ENCODE measurements at places on chromosomes 4 and X.

DNA sequence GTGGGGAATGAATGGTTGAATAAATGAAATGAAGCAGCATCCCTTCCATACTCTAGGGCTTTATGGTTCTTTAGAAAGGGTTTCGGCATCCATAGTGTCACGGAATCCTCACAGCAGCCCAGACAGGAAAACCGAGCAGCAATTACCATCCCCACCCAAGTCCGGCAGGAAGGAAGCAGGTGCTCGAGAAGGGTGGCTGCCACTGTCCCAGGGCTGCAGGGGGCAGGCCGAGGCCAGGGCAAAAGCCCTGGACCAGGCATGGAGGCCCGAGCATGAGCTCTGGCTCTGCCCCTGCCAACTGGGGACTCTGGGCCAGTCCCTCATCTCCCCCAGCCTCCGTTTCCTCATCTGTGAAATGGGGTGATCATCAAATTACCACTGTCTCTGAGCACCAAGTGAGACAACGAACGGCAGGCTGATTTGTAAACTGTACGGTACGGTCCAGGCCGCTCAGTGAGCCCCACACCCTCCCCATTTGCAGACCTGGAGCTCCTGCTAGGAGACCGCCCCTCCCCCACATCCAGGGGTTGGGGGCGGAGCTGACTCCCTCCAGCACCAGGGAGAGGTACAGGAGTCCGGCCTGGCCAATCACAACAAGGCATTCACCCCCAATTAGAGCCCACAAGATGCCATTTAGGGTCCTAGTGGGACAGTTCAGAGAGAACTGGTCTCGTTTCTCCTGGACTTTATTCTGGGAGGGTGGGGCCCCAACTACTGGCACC, 100.4 kb downstream of the WFS1 start:
- no peak for DNase-seq

DNA sequence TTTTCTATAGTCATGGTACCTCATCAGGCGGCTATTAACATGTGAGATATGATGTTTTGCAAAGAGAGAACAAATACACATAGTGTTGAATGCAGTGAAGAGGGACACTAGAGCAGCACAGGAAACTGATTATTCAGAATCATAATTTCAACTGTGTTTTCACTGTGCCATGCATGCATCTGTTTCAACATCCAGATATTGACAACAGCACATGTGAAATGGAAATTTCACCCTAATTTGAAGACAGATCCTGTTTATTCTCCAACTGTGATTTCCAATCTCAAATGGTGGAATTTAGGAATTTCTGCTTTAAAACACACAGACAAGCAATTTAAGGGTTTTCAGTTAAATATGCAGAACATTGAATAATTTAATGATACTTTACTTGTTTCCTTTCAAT, 288.6 kb downstream of the KCTD8 start:
- DNase-seq = no peak

- DNase-seq = no peak
These were observed 44.4 kb downstream of the CCDC158 start for GRCh38 chr4:76376534-76376933.

- DNase-seq = peak; percentile 58
These were observed 11.8 kb downstream of the RBM47 start for GRCh38 chr4:40617872-40618271.

DNA sequence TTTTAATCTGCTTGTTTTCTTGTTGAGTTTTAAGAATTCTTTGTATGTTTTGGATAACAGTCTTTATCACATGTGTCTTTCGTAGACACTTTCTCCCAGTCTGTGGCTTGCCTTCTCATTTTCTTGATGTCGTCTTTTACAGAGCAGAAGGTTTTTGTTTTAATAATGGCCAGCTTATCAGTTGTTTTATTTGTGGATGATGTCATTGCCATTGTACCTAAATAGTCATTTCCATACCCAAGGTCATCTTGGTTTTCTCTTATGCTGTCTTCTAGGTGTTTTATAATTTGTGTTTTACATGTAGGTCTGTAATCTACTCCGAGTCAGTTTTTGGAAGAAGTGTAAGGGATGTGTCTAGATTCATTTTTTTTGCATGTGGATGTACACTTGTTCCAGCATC, 159.6 kb upstream of the NUDT6 start:
- DNase-seq = no peak

GRCh38 chr4:137851435-137851834, 319.1 kb upstream of the PCDH18 start:
- no peak for DNase-seq
